ENCODE measurements at places on chromosomes 5 and 9.

GRCh38 chr9:124699575-124699974 lies 71.5 kb downstream of the NR6A1 start:
- DNase-seq: no peak

GRCh38 chr5:43456556-43456955 lies 27.1 kb downstream of the TMEM267 start:
- no peak for DNase-seq

DNA sequence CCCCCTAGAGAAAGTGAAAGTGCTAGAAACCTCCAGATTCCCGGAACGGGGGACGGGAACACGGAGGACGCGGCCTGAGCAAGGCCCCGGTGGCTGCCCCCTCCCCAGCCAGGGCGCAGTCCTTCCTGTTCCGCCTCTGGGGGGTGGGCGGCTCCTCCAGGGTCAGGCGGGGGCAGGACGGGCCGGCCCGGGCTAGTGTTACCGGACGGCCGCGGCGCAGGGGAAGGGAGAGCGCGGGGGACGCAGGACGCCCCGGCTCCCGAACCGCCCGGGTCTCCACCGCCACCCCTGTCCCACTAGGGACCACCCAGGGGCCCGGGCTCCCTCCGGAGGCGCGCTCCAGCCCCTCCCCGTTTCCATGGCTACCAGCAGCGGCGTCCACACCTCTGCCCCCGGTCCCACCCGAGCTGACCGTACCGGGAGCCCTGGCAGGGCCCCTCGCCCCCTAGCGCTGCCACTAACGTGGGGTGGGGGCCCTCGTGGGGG lies 579 bp downstream of the SLC12A7 start:
- DNase-seq: no peak

- DNase-seq: no peak
These were observed 1703.8 kb downstream of the MAT2B start for GRCh38 chr5:165209101-165209727.

- DNase-seq: no peak
These were observed 256.7 kb upstream of the CD180 start for GRCh38 chr5:67453111-67453905.

DNA sequence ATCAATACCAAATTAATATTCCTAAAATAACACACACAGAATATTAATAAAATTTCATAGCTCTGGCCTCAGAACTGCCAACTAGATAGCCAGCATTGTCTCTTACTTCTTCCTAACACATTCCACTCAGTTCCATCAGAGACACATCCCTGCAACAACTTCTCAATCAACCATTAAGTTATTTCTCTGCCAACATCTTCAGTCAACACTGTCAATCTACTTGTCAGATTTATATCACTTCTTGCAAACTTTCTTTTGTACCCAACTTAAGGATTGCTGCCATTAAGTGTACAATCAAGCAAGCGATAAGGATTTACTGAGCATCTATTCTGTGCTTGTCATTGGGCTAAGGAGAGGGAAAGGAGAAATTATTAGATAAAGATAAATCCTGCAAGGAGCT lies 50.8 kb downstream of the PLCXD3 start:
- DNase-seq: no peak

- no peak for DNase-seq
These were observed 319.7 kb upstream of the RFX3 start for GRCh38 chr9:3845549-3845948.

- no peak for DNase-seq
These were observed 124.8 kb upstream of the RAD23B start for GRCh38 chr9:107158321-107158720.

- no peak for DNase-seq
These were observed 515.3 kb downstream of the TLE1 start for GRCh38 chr9:81174023-81174422.

- DNase-seq: no peak
These were observed 5.2 kb downstream of the DBH start for GRCh38 chr9:133641396-133641655.

GRCh38 chr9:109863961-109864360 lies 84.0 kb downstream of the PALM2AKAP2 start:
- DNase-seq: no peak

- DNase-seq: no peak
These were observed 116.3 kb downstream of the FANCC start for GRCh38 chr9:95201206-95201605.

GRCh38 chr5:68653471-68653870 lies 437.9 kb downstream of the PIK3R1 start:
- DNase-seq: no peak

DNA sequence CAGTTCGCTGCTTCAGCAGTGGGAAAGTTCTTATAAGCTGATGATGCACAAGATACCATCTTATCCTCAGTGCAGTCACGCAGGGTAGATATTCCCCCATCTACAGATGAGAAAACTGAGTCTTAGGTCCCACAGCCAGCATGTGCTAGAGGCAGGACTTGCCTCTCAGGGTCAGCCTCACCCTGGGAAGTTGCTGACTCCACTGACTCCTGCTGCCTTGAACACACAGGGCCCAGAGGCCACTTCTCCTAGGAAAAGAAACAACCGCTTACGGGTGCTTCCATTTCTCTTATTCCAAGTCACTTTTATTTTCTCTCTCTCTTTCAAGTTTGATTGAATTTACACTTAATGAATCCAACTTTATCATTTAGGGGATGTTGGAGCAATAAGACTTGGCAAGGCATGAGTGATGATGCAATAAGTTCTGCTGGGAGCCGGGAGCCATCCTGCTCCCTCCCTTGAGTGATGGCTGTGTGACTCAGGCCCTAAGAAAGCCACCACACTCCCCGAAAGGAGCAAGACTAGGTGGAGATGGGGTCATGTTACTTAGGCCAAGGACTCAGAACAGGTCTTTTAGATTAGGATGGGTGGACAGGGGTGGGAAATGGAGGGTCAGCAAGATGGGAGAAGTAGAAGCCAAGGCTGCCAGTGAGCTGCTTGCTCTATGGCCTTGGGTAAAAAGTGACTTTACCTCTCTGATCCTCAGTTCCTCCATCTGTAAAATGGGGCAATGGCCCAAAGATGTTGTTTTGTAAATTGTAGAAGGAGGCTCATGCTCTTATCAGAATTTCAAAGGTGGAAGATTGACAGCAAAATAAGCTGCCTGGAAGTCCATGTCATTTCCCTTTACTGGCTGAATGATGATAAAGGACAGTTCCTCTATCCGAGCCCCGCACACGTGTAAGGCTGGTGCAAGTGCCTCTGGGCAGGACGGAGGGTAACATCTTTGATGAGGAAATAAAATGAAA lies 67.4 kb upstream of the ZNF618 start:
- no peak for DNase-seq

- DNase-seq: no peak
These were observed 13.8 kb upstream of the LHX2 start for GRCh38 chr9:123997665-123998277.

DNA sequence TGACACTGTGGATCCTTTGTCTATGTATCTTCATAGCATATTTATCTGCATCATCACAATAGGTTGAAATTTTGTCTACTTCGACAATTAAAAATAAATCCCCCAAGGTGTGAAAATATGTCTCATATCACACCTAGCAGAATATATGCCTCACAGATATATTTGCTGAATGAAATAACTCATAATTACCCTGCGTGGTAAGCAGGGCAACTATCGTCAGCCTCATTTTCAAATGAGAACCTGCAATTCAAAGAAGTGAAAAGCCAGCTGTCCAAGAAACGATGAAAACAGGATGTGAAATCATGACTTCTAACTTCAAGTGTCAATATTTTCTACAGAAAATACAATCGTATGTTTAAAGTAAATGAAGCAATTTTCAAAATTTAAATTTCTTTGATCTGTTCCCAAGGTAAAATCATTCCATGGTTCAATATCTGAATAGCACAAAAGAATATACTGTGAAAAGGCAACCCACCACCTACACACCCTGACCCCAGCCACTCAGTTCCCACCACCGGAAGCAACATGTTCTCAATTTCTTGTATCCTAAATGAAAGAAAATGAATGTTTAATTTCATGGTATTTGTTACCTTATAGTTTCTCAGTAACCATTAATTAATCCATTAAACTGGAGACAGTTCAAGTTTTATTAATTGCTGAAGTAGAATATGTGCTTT lies 57.1 kb downstream of the TBCA start:
- no peak for DNase-seq

GRCh38 chr9:135082536-135082935 lies 4.9 kb upstream of the OLFM1 start:
- DNase-seq: no peak

DNA sequence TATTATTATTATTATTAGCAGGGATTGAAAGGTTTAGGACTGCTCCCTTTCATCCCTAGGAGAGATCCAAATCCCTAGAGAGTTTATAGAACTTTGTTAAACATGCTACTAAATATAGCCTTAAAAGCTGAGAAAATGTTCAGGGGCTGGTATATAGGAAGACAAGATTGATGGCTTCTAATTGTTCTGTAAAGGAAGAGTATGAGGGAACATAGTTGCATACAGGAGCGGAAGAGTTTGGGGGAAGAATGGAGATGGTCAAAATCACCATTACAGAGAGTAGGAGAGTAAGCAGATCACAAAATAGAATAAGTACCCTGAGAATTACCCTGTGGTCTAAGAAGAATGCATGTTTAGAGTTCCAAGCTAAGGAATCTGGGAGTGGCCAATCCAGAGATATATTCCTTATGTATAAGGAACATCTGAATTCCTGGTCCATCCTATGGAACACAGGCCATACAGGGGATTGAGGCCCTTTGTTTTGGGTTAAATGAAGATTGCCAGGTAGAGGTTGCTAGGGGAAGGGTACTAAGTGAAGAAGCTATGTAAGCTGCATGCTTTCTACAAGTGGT lies 158.0 kb upstream of the APC start:
- no peak for DNase-seq

GRCh38 chr5:133523013-133523658 lies 89.2 kb downstream of the FSTL4 start:
- DNase-seq: no peak

- DNase-seq: no peak
These were observed 8.8 kb downstream of the MSX2 start for GRCh38 chr5:174733091-174733690.

- no peak for DNase-seq
These were observed 13.7 kb upstream of the DAB2IP start for GRCh38 chr9:121637713-121638220.

GRCh38 chr5:80300125-80300524 lies 19.7 kb upstream of the SPZ1 start:
- no peak for DNase-seq

DNA sequence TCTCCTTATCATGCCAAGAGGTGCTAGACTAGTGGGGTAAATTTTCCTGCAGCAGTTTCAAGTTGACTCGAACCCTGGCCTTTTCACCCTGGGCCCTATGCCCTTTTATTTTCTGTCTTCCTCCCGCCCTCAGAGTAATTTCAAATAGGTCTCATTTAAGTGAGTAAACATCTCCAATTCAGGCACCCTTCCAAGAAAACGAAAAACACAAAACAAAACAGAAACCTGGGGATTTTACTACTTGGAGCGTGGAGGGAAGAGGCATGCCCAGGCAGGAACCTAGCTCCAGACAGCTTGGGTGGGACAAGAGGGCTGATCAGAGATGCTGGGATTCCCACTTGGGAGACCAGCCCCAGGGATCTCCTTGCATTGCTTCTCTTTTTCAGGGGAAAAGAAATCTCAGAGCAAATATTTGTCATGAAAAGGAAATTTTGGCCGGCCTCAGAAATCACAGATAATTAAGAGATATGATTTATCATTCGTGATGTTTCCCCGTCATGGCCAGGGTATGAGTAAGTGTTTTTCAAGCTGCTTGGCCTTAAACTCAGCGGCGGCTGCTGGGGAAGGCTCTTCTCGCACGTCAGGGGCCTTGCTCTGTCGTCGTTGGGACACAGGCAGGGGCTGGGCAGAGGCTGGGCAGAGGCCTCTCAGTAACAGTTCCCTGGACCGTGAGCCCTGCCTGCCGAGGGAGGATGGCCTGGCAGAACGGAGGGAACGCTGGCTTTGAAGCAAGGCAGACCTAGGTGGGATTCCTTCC lies 248.6 kb upstream of the KLF4 start:
- DNase-seq: no peak

DNA sequence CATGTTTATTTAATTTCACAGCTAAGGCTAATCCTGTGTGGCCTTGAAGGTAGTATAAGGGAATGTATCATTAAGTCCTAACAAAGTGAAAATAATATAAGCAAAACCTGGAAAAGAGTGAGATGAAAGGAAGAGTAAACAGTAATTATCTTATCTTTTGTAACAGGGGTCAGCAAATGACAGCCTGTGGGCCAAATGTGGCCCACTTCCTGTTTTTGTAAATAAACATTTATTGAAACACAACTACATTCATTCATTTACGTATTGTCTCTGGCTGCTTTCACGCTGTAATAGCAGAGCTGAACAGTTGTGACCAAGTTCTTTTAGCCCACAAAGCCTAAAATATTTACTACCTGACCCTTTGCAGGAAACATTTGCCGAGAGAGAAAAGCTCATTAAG lies 78.4 kb upstream of the HTR4 start:
- no peak for DNase-seq

All from stimulated activated CD8-positive, alpha-beta memory T cell treated with anti-CD3 and anti-CD28 coated beads, Interleukin-15, amount 100 ng/mL, for 4 hours (primary cell).